ENCODE measurements at places on chromosomes 2 and 18.

DNA sequence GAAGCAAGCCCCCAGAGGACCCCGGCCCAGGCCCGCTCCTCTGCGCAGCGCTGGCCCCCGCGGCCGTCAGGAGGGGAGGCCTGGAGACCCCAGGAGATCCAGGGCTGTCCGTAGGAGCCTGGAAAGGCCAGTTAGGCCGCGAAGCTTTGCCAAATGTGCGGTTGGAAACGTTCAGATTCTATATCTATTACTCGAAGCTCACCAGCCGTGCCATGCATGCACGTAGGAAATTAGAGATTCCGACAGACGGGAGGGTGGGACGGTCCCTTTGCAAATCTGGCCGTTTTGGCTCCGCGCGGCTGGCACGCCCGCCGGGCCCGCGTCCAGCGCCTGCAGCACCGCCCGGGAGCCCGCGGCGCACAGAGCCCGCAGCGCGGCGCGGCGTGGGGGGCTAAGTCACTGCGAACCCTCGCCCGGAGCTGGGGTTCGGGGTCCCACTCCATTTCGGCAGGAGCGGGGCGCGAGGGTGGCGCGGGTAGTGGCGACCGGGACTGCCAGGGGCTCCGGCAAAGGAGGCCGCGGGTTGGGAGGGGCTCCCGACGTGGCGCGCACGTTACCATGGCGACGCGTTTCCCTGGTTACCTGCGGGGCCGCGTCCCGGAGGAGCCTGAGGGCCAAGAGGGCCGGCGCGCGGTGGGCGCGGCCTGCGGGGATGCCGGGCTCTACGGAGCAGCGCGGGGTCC lies 488.6 kb upstream of the SMIM21 start:
- DNase-seq, result no peak

DNA sequence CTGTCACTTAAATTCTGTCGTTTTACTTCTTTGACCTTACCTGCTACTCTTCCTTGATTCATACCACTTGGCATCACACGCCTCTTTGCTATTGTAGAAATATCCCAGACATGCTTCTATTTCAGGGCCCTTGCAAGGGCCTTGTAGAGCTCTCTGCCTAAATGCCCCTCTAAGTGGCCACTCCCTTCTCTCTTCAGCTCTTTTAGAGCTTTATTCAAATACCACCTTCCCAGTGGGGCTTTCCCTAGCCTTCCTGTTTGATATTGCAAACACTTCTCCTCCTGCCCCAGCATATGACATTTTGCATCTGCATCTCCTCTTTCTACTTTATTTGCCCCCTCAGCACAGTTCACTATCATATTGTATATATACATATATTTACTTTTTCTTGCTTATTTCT lies 54.0 kb downstream of the PELI1 start:
- no peak for DNase-seq

- DNase-seq, result no peak
Measured at GRCh38 chr2:120203251-120204021, 19.8 kb downstream of the TMEM185B start.

- DNase-seq, result no peak
Measured at GRCh38 chr2:223404616-223405015, 197.5 kb downstream of the SCG2 start.

DNA sequence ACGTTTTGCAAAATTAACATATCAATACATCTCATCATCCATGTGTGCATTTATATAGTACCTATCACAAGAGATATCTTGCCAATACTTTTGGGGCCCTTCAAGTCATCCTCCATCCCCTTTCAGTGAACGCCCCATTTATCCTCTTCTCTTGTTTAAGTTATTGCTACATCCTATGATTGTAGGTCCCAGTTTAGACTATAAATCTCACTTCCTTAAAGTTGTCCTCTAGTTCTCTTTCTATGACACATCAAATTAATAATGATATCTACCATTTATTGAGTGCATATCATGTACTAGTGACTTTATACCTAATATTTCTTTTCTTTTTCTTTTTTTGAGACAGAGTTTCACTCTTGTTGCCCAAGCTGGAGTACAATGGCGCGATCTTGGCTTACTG lies 28.8 kb upstream of the FBXO11 start:
- no peak for DNase-seq

DNA sequence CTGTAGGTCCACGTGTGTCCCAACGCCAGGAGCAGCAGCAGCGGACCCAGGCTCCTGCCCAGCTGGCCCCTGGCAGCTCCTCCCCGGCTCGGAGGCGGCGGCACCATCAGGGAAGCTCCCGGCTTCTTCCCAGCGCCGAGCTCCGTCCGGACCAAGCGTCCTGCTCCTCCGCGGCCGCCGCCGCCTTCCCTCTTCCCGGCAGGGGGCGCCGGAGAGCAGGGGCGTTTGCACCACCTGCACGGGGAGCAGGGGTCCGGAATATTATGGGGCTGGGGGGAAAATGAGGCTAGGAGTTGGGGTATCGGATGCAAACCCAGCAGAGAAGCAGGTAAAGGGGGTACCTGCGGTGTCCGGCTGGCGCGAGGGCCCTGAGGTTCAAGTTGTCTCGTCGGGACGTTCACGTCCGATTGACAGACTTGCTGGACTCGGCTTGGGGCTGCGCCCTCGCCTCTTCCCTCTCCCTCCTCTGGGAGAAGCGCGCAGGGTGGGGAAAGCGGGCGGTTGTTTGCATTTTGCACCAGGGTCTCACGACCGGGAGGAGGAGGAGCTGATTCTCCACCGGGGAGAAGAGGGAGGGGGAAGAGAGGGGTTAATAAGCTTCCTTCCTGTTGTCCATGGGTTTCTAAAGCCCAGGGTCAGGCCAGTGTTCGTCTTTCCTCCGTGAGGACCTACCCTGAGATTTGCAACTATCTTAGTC lies at the start of gene CCBE1:
TSS of gene CCBE1 (minus strand) at position 188 of the 697 bp plus-strand sequence.
- DNase-seq, result no peak

GRCh38 chr2:143521396-143521795 lies 392.2 kb downstream of the ARHGAP15 start:
- no peak for DNase-seq

DNA sequence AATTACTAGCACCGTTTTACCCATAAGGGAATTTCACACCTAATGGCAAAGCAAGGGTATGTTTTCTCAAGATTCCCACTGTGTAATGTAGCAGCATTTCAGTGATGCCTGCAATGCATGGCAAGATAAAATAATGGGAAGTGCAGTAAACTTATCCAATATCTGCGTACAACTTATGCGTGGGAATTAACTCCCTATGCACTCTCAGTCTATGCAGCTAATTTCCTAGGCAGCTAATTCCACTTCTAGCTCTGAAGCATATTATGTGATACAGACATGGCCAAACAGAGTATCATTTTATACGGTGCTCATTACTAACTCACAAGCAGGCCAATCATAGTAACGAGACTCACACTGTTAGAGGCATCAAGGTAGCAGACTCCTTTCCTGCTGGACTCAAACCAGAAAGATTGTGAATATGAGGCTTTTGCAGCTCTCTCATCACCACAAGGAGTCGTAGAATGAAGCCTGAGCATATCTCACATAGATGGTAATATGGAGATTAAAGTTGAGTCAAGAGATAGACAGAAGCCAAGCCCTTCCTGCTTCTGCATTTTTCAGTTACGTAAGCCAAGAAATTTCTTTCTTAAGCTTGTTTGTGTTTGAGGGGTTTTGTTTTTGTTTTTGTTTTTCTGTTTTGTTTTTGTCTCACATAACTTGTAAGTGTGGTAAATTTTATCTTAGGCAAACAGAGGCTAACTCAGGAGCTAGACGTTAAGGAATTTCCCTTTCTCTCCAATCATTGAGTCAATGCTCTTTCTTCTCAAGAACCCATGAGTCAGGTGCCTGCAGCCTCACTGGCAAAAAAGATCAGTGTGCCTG lies 34.8 kb upstream of the ITGAV start:
- DNase-seq, result no peak

GRCh38 chr2:68487773-68488355 lies 20.5 kb downstream of the APLF start:
- no peak for DNase-seq

DNA sequence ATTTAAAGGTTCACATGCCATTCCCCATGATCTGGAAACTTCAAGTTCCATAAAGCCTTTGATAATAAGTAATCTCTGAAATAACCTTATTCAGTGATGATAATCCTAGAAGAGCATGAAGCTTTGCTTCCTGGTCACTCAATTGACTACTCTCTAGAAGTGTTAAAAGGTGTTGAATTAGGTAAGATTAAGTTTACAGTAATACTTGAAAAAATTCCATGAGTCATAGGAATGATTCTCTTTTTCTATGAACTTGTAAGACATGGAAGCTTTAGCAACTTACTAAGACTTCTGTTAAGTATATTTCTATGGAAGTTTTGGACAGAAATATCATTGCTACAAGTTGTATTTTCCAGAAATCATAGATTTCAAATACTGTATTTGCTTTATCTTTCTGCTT lies 100.6 kb downstream of the MYO1B start:
- DNase-seq, result no peak

- no peak for DNase-seq
Measured at GRCh38 chr2:131145040-131145439, 39.9 kb downstream of the PLEKHB2 start.

- no peak for DNase-seq
Measured at GRCh38 chr18:8427339-8427738, 181.9 kb upstream of the RAB12 start.

DNA sequence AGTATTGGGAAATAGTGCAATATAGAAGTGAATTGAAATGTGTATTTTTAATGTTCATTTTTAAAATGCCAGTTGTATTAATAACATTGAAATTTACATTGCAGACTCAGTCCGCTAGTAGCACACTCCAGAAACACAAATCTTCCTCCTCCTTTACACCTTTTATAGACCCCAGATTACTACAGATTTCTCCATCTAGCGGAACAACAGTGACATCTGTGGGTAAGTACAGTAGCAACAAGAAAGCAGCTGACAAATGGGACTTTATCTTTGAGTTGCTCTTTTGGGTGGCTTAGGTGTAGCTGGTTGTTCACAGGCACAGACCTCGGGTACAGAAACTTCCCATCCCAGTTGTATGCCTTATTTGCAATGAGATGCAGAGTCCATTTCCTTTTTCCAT lies 118.2 kb upstream of the IL1R2 start:
- DNase-seq, result no peak

DNA sequence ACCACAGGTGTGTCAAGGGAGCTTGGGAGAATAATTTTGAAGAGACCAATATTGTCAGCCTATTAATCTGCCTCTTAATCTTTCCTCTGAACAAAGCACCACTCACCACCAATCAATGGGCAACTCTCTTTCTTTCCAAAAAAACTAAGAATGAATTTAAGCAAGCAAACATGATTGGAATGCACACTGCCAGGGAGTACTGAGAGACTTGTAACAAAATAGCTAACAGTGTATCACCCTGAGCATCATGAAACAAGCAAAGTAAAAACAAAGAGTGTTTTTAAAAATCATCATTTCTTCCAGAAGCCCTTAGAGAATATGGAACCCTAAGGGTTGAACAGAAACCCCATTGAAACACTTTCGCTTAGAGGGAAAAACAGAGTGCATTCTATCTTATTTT lies 299.7 kb downstream of the DSEL start:
- no peak for DNase-seq

DNA sequence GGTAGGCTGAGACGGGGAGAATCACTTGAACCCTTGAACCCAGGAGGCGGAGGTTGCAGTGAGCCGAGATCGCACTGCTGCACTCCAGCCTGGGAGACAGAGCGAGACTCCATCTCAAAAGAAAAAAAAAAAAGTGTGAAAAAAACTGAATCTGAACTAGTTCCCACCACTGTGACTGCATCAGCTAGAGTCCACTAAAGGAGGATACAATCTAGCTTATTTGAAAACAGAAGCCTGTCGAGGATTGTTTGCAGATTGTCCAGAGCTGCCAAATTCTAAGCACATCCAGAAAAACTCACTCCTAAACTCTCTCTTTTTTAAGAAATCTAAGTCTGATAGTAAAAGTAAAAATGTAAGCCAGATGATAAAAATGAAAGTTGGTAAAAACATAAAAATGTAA lies 10.6 kb downstream of the GFPT1 start:
- no peak for DNase-seq

GRCh38 chr18:30988440-30988839 lies 54.1 kb downstream of the DSC3 start:
- no peak for DNase-seq

DNA sequence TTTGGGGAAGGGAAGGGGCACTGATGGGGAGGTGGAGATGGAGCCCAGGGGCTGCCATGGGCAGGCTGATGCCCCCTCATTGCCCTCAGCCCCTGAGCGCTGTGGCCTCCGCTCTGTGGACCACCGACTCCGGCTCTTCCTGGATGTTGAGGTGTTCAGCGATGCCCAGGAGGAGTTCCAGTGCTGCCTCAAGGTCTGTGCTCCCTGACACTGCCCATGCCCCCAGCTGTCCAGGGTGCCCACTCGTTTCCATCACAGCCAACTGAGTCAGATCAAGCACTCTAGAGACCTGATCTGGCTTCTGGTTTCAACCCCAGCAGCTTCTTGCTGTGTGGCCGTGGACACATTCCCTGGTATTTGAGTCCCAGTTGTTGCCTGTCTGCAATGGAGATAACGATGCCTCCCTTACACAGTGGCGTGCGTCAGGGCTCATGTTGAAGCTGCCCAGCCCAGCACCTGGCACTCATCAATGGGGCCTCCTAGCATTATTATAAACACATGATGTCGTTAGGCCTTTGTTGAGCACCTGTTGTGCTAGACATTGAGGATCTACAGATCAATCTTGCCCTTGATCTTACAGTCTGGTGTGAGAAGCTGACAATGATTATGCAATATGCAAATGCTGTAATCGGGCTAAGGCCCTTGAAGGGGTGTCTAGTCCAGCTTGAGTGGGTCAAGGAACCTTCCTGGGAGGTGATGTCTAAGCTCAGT lies 14.4 kb downstream of the STK11IP start:
- DNase-seq, result no peak

DNA sequence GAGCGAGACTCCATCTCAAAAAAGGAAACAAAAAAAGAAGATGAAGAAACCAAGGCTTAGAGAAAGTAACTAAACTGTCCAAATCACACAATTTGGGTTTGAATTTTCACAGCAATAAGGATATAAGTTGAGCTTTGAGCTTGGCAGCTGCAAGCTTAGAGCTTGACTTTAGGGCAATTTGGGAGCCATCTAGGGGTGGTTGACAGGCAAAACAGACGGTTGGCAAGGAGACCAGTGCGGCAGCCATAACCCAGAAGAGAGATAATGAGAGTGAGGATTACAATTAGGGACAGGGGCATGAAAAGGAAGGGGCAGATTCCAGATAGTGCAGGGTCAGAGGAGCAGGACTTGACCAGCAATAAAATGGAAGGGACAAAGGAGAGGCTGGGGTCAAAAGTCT lies 382.2 kb upstream of the HNRNPA3 start:
- DNase-seq, result no peak

- DNase-seq, result no peak
Measured at GRCh38 chr2:126975671-126976655, 77.3 kb downstream of the TEX51 start.

DNA sequence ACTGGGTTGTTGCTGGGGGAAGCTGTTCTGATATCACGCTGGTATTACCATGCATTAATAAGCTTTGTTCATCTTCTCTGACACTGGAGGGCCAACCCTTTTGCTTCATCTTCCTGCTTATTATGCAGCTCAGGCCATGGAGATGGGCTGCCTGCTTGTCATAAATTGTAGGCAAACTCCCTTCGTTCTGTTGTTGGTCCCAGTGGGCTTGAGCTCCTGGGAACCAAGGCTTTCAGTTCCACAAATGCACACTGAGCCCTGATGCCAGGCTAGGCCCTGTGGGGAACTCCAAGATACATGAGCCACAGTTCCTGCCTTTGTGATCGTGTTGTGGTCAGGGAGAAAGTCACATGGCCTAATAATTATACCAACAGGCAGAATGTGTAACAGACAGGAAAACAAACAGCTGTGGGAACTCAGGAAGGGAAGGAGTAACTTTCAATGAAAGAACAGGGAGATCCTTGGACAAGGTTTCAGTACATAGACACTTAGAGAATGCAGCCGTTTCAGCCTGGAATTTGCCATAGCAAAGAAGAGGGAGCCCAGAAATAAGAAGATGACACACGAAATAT lies 49.0 kb upstream of the BCL2L11 start:
- DNase-seq, result no peak

Data from activated naive CD4-positive, alpha-beta T cell (primary cell).